ENCODE measurements at places on chromosomes 11 and 22. TPM values are rescaled to one million over a fixed set of nuclear protein-coding genes. Genes with fewer than 3 reads are reported as not detected.
A peak's percentile ranks its signal among the peaks of the same experiment; 100 is the strongest.

The MYOD1 gene
- not detected for total RNA-seq

The PATE4 gene
- total RNA-seq = not detected

The RFPL3 gene
- not detected for total RNA-seq

The SPON1 gene
- 27.0 TPM for total RNA-seq

The MPPED2 gene
- total RNA-seq = 1.1 TPM

The WBP2NL gene
- 0.22 TPM for total RNA-seq

The OR2D2 gene
- not detected for total RNA-seq

The SYCE3 gene
- not detected for total RNA-seq

The TRAPPC4 gene
- total RNA-seq = 37.2 TPM

The F2 gene
- not detected for total RNA-seq

The MAPK11 gene
- 4.0 TPM for total RNA-seq

GRCh38 chr11:72687326-72687725 lies 13.1 kb upstream of the PDE2A start:
- H3K36me3 ChIP-seq = peaks cover 66% of the 10 kb centered on the region
- no peak overlapping the region for H3K4me3 ChIP-seq
- H3K27ac ChIP-seq = peak overlapping the region; percentile 50

GRCh38 chr11:132943706-132944568 lies 588.4 kb downstream of the OPCML start:
- H3K4me1 ChIP-seq = peaks cover 13% of the 10 kb centered on the region
- peak overlapping the region; percentile 44 for H3K4me3 ChIP-seq
- no peak overlapping the region for H3K27ac ChIP-seq
- H3K27me3 ChIP-seq = peaks cover 8% of the 10 kb centered on the region
- no peaks in the 10 kb centered on the region for H3K36me3 ChIP-seq
- DNase-seq = no peak

DNA sequence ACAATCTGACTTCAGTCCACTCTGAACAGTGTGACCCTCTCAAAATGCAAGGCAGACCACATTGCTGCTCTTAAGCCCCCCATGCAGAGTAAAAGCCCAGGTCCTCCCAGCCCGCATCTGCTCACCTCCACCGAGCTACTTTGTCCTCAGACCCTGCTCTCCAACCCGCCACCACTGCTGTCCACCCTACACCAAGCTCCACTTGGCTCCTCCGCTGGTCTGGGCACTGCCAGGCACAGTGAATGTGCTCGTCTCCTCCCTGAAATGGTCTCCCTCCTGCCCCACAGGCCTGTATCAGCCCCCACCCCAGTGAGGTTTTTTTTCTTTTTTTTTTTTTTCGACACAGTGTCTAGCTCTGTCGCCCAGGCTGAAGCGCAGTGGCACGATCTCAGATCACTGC lies 67.4 kb upstream of the ARFGAP3 start:
- no peaks in the 10 kb centered on the region for H3K4me1 ChIP-seq
- peak overlapping the region; percentile 2 for H3K27ac ChIP-seq
- DNase-seq = no peak

- peak; percentile 13 for DNase-seq
- no peaks in the 10 kb centered on the region for H3K4me1 ChIP-seq
- no peak overlapping the region for H3K4me3 ChIP-seq
- H3K36me3 ChIP-seq = no peaks in the 10 kb centered on the region
- no peak overlapping the region for H3K27ac ChIP-seq
These were observed 18.1 kb upstream of the ANO1 start for GRCh38 chr11:70059971-70060370.

GRCh38 chr11:2664791-2665525 lies 34.8 kb downstream of the KCNQ1OT1 start:
- no peaks in the 10 kb centered on the region for H3K4me1 ChIP-seq
- H3K36me3 ChIP-seq = no peaks in the 10 kb centered on the region
- no peaks in the 10 kb centered on the region for H3K27me3 ChIP-seq
- no peak overlapping the region for H3K4me3 ChIP-seq
- H3K27ac ChIP-seq = no peak overlapping the region

- peaks cover 60% of the 10 kb centered on the region for H3K4me1 ChIP-seq
- no peak for DNase-seq
- H3K27me3 ChIP-seq = no peaks in the 10 kb centered on the region
- no peak overlapping the region for H3K27ac ChIP-seq
- no peaks in the 10 kb centered on the region for H3K36me3 ChIP-seq
These were observed 109.0 kb downstream of the SIK3 start for GRCh38 chr11:116989184-116989583.

GRCh38 chr22:38927033-38927781 lies 30.2 kb upstream of the APOBEC3A start:
- H3K27ac ChIP-seq = peak overlapping the region; percentile 66
- peaks cover 32% of the 10 kb centered on the region for H3K4me1 ChIP-seq
- DNase-seq = peak; percentile 71

DNA sequence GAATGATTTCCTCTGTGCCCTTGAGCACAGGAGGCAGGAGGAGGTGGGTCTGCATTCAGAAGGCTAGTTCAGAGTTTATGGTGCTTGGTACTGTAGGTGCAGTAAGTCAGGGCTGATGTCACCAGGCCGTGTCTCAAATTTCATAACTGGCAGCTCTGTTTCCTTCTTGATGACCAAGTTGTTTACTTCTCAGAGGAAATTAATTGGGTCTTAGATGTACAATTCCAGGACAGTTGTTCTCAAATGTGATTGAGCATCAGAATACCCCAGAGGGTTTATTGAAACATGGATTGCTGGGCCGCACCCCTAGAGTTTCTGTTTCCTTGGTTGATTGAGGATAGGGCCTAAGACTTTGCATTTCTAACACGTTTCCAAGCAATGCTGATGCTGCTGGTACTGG lies 6.2 kb downstream of the AMOTL1 start:
- no peak for DNase-seq
- H3K27ac ChIP-seq = peak overlapping the region; percentile 1
- H3K36me3 ChIP-seq = no peaks in the 10 kb centered on the region
- no peak overlapping the region for H3K4me3 ChIP-seq

DNA sequence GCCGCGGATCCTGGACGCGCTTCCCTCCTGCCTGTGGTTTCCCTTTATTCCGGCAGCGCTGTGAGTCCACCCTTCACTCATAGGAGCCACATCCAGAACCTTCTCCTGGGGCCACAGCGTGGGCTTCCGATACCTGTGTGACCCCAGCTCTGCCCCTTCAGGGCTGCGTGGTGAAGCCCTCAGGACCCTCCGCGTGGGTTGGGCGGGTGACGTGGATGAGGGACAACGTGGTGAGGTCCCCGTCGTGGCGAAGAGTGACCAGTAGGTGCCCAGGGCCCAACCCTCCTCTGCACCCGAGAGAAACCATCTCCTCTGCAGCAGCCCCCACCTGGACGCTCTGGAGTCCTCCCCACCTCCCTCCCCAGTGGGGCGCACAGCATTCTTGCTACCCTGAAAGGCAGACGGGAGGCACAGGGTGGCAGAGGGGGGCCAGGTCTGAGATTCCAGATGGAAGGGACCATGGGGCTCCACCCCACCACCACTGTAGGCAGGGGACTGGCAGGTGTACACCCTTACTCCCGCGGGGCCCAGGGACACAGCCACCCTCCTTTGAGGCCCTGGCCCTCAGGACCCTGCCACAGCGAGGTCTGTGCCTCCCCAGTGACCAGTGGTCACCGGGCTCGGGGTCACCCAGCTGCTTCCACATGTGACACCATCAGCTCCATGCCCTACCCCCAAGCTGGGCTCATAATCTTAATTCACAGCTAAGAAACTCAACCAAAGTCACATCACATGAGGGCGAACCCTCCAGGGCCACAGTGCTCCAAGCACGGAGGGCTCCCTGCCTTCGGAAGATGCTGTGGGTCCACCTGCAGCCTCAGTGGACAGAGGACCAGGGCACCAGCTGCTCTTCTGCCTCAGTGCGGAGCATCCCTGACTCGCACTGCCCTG lies 3.4 kb upstream of the ZBED4 start:
- no peak overlapping the region for H3K27ac ChIP-seq
- peak overlapping the region; percentile 52 for H3K4me3 ChIP-seq
- peaks cover 6% of the 10 kb centered on the region for H3K27me3 ChIP-seq
- no peaks in the 10 kb centered on the region for H3K4me1 ChIP-seq
- no peak for DNase-seq

GRCh38 chr22:27836181-27836580 lies 34.6 kb upstream of the MN1 start:
- no peaks in the 10 kb centered on the region for H3K4me1 ChIP-seq
- no peak for DNase-seq
- H3K36me3 ChIP-seq = no peaks in the 10 kb centered on the region
- no peak overlapping the region for H3K4me3 ChIP-seq

GRCh38 chr11:8219257-8220021 lies 44.2 kb downstream of the LMO1 start:
- no peak overlapping the region for H3K4me3 ChIP-seq
- H3K4me1 ChIP-seq = no peaks in the 10 kb centered on the region
- no peak overlapping the region for H3K27ac ChIP-seq
- no peak for DNase-seq
- no peaks in the 10 kb centered on the region for H3K36me3 ChIP-seq

- H3K27ac ChIP-seq = no peak overlapping the region
- H3K4me1 ChIP-seq = no peaks in the 10 kb centered on the region
- H3K4me3 ChIP-seq = no peak overlapping the region
- no peaks in the 10 kb centered on the region for H3K27me3 ChIP-seq
- no peak for DNase-seq
These were observed 35.0 kb upstream of the RASD2 start for GRCh38 chr22:35505399-35506258.

- H3K4me1 ChIP-seq = peaks cover 15% of the 10 kb centered on the region
- H3K4me3 ChIP-seq = no peak overlapping the region
- no peaks in the 10 kb centered on the region for H3K27me3 ChIP-seq
- DNase-seq = no peak
- no peaks in the 10 kb centered on the region for H3K36me3 ChIP-seq
- H3K27ac ChIP-seq = no peak overlapping the region
These were observed 454.1 kb upstream of the CADM1 start for GRCh38 chr11:115958089-115959000.

DNA sequence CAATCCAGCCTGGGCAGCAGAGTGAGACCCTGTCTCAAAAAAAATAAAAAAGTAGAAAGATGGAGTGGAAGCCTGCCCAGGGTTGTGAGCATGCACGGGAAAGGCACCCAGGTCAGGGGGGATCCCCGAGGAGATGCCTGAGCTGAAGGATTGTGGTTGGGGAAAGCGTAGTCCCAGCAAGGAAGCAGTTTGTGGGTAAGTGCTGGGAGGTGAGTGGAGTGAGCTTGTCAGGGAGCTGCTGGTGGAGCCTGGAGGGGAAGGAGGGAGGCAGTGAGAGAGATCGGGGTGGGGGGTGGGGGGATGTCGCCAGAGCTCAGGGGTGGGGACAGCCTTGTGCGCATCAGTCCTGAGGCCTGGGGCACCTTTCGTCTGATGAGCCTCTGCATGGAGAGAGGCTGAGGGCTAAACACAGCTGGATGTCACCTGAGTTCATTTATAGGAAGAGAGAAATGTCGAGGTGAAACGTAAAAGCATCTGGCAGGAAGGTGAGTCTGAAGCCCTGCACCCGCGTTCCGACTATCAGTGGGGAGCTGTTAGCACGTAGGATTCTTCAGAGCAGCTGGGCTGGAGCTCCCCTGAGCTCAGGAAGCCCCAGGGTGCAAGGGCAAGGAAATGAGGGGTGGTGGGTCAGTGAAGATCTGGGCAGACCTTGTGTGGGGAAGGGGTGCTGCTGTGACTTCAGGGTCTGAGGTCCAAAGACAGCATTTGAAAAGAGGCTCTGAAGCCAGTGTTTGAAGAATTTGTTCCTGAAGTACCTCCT lies 10.2 kb downstream of the TMEM121B start:
- DNase-seq = no peak
- no peak overlapping the region for H3K4me3 ChIP-seq
- H3K27ac ChIP-seq = no peak overlapping the region
- peaks cover 21% of the 10 kb centered on the region for H3K36me3 ChIP-seq
- H3K4me1 ChIP-seq = no peaks in the 10 kb centered on the region

DNA sequence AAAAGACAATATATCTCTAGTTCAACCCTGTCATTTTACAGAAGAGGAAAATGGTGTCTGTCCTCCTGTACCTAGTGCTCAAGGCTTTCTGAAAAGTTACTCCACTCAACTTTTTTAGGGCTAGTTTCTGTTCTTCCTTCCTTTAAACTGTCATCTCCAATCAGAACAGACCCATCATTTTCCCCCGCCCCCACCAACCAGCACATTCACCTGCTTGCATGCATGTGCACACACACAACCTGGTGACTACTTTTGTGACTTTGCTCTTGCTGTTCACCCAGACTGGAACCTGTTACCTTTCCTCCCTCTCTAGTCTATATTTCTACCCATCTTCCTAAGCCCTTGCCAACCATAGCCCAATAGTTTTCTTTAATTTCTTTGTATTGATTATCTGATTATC lies 5.6 kb downstream of the FBXO7 start:
- peaks cover 16% of the 10 kb centered on the region for H3K36me3 ChIP-seq
- no peak overlapping the region for H3K27ac ChIP-seq
- no peak overlapping the region for H3K4me3 ChIP-seq
- no peaks in the 10 kb centered on the region for H3K4me1 ChIP-seq

DNA sequence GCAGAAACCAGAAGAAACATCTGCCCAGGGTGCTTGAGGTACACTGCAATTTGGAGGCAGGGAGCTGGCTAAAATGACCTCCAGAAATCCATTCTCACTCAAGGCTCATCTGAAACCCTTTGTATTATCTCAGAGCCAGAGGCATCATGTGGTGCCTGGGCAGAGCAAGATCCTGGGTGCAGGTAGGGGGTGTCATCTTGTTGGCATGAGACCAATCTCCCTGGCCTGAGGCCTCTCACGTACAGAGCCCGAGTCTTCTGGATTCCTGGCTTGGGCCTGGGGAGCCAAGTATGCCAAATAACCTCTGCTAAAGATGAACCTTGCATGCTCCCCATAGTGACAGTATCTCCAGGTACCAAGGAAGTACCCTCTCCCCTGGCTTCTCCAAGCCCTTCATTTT lies 2.4 kb downstream of the LMO1 start:
- no peaks in the 10 kb centered on the region for H3K27me3 ChIP-seq
- H3K4me1 ChIP-seq = no peaks in the 10 kb centered on the region
- no peak for DNase-seq
- no peak overlapping the region for H3K27ac ChIP-seq

GRCh38 chr11:116033931-116034553 lies 529.8 kb upstream of the CADM1 start:
- no peak for DNase-seq
- H3K4me3 ChIP-seq = no peak overlapping the region
- H3K4me1 ChIP-seq = no peaks in the 10 kb centered on the region
- H3K27me3 ChIP-seq = no peaks in the 10 kb centered on the region

DNA sequence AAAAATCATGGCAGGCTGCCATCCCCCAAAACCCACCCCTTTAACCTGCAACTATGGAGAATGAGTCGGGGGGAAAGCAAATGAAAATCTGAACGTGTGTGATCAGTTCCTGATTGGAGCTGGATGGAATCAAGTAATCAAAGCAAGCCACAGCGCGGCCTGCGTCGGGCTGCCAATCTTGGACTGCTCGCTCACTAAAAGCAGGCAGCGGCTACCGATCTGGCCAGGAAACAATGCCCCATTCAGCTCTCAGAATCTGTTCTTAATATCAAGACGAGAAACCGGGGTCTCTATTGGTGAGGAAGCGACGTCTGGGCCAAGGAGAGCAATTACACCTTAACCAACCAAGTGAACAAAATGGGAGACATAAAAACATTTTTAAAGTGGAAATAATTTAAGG lies 472.2 kb downstream of the SOX6 start:
- DNase-seq = no peak
- H3K27ac ChIP-seq = peak overlapping the region; percentile 57
- H3K27me3 ChIP-seq = no peaks in the 10 kb centered on the region
- no peak overlapping the region for H3K4me3 ChIP-seq

GRCh38 chr11:128374026-128374425 lies 213.3 kb downstream of the ETS1 start:
- no peak overlapping the region for H3K4me3 ChIP-seq
- H3K27ac ChIP-seq = no peak overlapping the region
- no peaks in the 10 kb centered on the region for H3K27me3 ChIP-seq
- H3K36me3 ChIP-seq = no peaks in the 10 kb centered on the region
- DNase-seq = no peak

- no peaks in the 10 kb centered on the region for H3K4me1 ChIP-seq
- no peaks in the 10 kb centered on the region for H3K27me3 ChIP-seq
- no peaks in the 10 kb centered on the region for H3K36me3 ChIP-seq
- no peak for DNase-seq
These were observed 25.0 kb upstream of the TMPRSS4 start for GRCh38 chr11:118051611-118052461.

Data from right atrium auricular region (tissue), 2 donors.